CD8-positive, alpha-beta T cell (primary cell): ENCODE measurements at places on chromosomes 11 and 22.

DNA sequence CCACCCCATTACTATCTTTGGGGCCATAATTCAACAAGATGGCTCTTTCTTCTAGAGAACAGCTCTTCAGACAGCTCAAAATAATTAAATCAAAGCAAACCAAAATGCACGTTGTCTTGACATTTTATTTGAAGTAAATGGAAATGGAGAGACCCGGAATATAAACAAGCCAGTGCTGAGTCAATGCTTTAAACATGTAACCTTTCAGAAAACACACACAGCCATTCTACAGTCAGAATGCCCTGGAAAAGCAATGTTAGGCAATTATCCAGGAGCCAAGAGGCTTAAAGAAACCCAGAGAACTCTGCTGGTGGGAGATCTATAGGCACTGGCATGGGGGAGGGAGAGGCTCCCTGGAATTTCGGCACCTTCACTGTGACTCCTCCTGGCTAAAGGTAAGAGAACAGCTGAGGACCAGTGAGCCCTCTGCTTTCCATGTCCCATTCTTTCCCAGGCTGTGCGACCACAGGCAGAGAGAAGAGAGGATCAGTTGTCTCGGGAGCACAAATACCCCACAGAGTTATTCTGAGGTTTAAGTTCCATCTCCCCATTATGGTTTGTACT lies 254.0 kb upstream of the CCDC90B start:
- no peak for DNase-seq

DNA sequence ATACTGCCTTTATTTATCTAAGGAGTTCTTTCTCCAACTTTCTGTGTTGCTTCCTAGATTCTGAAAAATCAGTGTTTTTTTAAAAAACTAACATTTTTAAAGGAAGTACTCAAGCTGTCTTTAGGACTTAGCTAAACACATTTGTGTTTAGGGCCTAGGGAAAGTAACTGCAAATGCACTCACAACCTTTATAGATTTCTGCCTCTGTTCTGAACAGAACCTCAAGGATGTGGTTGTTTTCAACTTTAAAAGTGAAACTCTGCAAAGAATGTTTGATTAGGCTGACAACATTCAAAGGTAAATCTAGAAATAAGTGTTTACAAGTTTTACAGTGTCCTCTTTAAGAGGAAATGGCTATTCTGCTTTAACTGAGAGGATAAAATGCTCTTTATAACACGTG lies 55.4 kb upstream of the CNTN5 start:
- no peak for DNase-seq

GRCh38 chr11:76424891-76425290 lies 19.9 kb upstream of the EMSY start:
- DNase-seq = no peak

- no peak for DNase-seq
Measured at GRCh38 chr22:28574159-28574788, 105.4 kb downstream of the TTC28 start.

- DNase-seq = no peak
Measured at GRCh38 chr22:49689858-49690257, 137.8 kb downstream of the BRD1 start.

DNA sequence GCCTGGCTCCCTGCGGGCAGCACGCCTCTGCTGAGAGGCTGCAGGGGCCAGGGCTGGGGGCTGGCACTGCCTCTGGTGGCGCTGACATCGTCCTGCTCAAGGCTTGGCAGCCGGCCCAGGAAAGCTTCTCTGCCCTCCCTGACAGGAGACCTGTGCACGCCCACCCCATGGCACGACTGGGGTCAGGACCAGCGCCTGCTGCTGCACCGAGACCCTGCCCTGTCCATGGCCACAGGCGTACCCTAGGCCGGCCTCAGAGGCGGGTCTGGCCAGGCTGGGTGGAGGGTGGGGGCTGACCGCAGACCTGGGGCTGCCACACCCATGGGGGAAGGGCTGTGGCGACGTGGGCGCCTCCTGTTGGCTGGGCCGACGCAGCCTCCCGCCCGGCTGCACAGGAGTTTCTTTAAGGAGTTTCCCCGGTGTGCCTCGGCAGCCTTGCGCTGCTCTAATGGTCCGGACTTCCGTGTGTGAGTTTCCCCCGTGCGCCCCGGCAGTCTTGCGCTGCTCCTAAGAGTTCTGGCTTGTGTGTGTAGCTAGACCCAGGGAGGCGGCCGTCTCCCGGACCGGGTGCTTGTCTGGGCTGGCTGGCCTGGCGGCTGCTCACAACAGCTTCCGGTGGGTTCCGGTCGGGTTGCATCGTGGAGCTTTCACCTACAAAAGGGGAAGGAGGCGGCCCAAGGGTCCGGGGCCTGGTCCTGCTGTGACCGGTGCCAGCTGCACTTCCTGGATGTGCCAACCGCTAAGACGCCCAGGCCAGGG lies 4.6 kb downstream of the TRABD start:
- peak; percentile 81 for DNase-seq

DNA sequence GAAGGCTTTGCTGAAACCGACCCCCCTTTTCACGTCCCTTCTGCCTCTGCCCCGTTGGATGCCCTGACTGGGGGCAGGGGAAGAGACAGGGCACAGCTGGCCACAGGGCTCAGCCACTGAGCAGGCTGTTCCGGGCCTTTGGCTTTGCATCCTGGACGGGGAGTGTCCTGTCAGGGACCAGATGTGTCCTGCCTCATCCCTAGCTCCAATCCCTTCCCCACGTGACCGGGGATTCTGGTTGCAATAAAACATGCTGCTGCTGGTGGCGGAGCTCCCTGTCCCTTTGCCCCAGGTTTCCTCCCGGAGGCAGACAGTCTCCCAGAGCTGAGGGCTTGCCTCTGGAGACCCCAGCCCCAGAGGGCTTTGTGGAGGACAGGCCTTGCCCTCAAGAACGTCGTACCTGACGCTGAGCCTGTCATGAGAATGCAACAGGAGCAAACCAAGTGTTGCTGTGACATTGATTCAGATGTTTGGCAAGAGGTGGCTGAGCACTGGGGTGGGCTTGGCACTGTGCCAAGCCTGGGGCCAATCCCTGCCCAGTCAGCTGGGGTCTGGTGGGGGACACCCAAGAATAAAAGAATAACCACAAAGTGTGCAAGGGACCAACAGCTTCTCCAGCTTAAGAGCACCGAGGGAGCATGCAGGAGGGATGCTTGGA lies 7.3 kb downstream of the CDC42EP2 start:
- no peak for DNase-seq

- no peak for DNase-seq
Measured at GRCh38 chr11:22467741-22468140, 129.6 kb downstream of the SLC17A6 start.

DNA sequence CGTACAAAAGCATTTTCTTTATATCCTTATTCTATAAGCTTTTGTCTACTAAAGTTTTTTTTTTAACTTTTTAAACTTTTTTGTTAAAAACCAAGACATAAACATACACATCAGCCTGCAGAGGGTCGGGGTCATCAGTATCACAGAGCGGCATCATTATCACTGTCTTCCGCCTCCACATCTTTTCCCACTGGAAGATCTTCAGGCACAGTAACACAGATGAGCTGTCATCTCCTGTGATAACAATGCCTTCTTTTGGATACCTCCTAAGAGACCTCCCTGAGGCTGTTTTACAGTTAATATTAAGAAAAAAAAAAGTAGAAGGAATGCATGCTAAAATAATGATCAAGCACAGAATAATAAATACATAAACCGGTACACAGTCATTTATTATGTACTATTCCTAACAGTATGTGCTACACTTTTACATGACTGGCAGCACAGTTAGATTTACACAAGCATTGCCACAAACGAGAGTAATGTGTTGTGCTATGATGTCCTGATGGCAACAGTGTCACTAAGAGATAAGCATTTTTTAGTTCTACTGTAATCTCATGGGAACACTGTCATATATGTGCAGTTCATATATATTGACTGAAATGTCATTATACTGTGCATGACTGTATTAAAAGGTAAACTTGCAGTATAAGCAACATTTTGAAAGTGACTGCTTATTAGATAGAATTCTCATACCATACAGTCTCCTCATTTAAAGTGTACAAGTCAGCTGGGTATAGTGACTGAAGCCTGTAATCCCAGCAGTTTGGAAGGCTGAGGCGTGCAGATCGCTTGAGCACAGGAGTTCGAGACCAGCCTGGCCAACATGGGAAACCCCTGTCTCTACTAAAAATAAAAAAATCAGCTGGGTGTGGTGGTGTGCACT lies 58.6 kb downstream of the KDM2A start:
- no peak for DNase-seq

DNA sequence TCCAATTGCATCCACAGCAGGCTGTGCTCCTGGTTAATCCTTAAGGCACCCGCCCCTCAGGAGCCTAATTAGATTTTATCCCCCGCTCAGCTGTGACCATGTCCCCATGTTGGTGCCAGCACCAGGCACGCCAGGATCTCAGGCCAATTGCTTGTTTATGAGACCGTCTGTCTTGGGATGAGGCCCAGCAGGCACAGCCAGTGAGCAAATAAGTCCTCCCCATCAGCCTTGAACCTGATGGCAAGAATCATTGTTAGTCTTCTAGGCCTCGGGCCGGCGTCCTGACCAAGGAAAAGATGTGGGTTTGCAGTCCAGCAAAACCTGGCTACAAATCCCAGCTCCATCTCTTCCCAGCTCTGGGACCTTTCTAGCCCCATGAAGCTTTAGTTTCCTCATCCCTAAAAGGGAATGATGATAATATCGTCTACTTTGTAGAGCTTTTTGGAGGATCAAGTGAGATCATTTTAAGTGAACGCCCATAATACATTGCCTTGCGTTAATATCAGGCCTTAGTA lies 57.3 kb downstream of the TP53I11 start:
- no peak for DNase-seq

- DNase-seq = no peak
Measured at GRCh38 chr11:63944987-63945386, 6.2 kb downstream of the NAA40 start.

- no peak for DNase-seq
Measured at GRCh38 chr22:32950366-32950765, 107.8 kb downstream of the SYN3 start.

GRCh38 chr11:46392421-46393230 lies 1.1 kb upstream of the CHRM4 start:
- peak; percentile 61 for DNase-seq

- no peak for DNase-seq
Measured at GRCh38 chr22:20937794-20938671, 20.8 kb downstream of the CRKL start.

- no peak for DNase-seq
Measured at GRCh38 chr11:35274909-35275785, 136.2 kb downstream of the CD44 start.

DNA sequence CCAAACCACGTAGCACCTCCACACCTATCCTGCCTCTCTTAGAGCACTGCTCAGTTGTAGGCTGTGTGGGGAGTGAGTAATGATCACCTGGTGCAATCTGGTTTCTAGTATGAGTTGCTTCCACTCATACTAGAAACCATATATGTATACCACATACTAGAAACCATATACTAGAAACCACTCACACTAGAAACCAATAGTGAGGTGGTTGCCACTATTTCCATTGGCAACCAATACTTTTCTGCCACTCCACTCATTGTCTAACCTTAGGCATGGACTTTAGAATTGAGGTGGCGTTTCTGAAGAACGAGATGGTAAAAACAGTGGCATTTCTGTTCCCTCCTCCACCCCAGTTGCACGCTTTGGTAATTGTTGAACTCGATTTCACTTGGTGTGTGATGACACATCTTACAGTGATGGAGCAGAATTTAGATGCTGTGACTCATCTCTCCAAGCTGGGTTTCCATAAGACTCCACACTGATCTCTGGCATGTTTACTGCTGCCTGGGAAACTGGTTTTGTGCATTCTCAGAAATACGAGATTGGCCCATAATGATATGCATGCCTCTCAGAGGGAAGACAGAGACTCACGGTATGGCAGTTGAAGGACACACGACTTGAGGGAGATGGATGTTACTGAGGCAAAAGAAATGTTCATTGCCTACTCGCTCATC lies 82.9 kb downstream of the KIRREL3 start:
- no peak for DNase-seq

DNA sequence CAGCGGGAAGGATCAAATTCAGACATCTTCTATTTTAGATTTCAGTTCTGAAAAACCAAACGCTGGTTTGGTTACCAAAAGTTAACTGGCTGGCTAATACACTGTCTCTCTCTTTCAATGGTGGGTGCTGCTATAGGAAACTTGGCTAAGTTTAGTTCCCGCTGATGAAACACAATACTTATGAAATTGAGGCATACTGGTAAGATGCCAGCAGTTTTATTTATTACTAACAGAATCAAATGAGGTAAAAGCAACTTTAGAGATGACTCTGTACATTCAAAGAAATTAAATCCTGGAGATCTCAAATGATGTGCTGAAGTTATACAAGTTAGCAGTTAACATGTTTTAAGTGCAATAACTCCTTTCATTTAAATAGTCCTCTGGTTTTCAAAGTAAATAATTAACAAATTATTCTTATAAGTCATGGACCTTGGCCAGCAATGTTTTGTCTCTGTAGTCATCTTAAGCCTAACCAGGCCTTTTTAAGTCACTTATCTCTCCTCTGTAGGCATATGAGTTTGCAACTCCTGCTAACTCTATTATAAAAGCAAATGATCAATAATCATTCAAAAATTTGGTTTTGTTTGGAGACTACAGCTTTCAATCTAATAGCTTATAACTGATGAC lies 54.8 kb downstream of the PAK1 start:
- no peak for DNase-seq

GRCh38 chr22:20533095-20533878 lies 25.9 kb downstream of the MED15 start:
- DNase-seq = no peak

DNA sequence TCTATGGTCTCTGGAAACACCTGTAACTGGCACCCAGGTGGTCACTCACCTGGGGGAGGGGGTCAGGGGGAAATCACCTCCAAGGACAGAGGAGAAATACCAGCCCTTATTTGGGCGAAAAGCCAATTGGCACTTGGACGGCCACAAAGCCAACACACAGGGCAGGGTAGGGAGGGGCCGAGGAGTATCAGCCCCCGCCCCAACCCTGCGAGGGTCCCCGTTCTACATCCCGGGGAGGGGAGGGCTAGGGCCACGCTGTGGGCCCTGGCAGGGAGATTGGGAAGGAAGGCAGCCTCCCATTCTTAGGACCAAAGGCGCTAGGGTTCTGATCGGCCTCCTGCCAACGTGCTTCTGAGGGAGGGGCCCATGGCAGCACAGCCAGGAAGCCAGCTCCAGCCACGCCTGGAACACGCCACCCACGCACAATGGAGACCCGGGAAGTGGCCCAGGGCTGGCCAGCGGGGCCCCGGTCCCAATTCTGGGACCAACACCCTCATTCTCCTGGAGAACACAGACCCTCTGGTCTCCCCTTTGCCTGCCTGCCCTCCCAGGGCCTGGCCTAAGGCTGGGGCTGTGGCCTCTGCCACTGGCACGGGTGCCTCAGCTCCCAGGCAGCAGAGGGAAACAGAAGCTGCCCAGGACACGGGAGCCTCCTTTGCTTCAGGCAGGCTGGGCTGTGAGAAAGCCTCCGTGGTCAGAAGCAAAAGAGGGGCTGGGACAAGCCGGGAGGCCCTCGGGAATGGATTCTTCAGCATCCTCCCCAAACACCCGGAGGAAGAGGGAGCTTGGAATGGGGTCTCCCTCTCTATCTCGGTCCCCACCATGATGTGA lies 7.4 kb downstream of the CBX6 start:
- no peak for DNase-seq

DNA sequence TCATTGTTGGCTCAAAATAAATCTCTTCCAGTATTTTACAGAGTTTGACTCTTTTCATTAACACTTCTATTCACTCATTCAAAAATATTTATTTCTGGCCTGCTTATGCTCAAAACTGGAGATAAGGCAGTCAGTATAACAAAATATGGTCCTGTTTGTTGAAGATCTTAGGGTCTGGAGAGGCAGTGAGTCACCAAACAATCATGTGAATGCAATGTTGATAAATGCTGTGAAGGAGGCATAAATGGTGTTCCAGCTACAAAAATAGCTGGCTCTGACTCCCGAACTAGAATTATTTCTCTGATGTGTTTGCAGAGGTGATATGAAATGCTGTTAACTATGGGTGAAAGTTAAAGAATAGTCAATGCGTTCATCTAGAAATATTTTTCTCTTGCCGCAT lies 390.6 kb downstream of the AASDHPPT start:
- no peak for DNase-seq
